ENCODE measurements at places on chromosomes 1 and 21.
A peak's percentile ranks its signal among the peaks of the same experiment; 100 is the strongest.

DNA sequence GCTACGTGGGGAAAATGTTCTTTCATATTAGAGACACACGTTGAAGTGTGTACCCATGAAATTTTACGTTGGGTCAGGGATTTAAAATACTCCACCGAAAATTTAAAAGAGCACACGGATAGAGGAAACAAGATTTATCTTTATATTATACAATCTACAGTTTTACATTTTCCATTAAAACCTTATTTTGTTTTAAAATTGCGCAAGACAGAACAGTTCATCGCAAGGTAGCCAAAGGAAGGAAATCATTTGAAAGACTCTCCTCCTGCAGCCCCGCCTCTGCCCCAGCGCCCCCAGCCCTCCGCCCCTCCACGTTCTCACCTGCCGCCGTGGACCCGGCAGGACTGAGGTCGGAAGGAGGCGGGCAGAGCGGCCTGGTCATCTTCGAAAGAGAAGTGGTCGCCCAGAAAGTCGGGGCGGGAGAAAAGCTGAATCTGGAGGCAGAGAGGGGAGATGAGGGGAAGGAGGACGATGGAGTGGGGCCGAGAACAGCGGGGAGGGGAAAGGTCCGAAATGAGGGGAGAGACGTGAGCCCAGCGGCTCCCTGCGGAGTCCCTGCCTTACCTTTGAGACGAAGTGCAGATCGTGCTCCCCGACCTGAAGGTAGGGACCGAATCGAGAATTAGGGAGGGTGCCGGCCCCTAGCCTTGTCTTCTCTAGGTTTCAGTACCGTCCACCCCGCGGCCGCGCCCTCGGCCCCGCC, 18.0 kb downstream of the CRYBG2 start:
- DNase-seq = no peak

GRCh38 chr1:3632298-3632697, 7.5 kb downstream of the TPRG1L start:
- no peak for DNase-seq

DNA sequence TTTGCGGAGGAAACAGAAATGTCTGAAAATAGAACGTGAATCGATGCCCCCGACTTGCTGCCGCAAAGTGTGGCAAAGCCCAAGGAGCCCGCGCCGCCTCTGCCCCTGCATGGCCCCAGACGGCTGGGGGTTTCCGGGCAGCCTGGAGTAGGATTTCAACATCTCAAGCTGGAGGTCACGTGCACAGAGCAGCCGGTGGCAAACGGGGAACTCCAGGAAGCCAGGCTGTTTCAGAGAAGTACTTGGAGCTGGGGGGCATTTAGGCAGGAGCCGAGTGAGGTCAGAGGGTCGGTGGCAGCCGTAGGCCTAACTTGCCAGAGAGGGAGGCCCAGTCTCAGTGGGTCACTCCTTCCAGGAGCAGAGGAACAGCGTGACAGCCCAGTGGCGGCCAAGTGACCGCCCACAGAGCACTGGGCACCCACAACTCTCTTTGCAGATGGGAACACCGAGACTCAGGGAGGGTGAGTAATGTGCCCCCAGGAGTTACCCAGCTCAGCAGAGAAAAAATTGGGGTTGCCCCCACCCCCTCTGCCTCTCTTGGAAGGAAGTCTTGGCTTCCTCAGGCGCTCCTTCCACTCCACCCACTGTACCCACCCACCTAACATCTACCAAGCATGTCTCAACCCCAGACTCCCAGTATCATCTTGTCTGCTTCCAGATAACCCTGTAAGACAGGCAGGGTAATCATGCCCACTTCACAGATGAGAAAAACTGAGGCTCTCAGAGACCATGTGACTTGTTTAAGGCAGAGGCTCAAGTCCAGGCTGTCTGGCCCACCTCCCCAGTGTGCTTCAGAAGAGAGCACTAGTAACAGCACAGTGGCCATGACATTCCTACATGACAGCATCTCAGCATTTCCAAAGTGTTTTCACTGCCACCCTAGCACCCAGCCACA, 179.4 kb downstream of the HIVEP3 start:
- peak; percentile 78 for DNase-seq

GRCh38 chr1:159067699-159068621, 8.6 kb downstream of the AIM2 start:
- DNase-seq = no peak

- no peak for DNase-seq
These were observed 112.0 kb downstream of the BARHL2 start for GRCh38 chr1:90605070-90605469.

- DNase-seq = no peak
These were observed 42.2 kb upstream of the C1orf105 start for GRCh38 chr1:172378109-172378760.

- DNase-seq = no peak
These were observed 4.7 kb downstream of the CELSR2 start for GRCh38 chr1:109253803-109254620.

GRCh38 chr1:50261951-50262350, 153.2 kb downstream of the ELAVL4 start:
- no peak for DNase-seq

DNA sequence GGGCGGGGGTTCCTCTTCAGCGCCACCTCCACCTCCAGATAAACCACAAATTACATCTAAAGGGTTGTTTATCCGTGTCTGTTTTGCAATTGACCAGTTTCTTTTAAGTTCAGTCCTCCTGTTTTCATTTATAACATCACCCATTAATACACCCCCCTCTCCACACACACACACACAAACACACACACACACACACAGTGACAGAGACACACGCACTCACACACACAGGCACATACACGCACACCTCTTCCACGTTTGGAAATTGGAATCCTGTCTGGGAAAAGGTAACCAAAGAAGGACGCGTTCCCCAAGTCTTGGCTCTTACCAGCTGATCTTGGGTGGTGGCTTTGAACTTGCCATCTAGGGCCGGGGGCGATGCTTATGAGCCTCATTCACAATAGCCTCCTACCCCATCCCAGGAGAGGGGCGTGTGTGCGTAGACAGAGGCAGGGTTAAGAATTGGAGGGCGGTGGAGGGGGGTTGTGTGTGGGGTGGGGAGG, 442 bp upstream of the CSMD2 start:
- DNase-seq = peak; percentile 56

GRCh38 chr1:1290238-1290731, 10.0 kb downstream of the SCNN1D start:
- peak; percentile 41 for DNase-seq

GRCh38 chr1:211710566-211711314, 35.3 kb upstream of the NEK2 start:
- no peak for DNase-seq

- DNase-seq = no peak
These were observed 27.5 kb downstream of the FRRS1 start for GRCh38 chr1:99738858-99739465.

- DNase-seq = no peak
These were observed 30.5 kb downstream of the HEYL start for GRCh38 chr1:39608921-39609320.

DNA sequence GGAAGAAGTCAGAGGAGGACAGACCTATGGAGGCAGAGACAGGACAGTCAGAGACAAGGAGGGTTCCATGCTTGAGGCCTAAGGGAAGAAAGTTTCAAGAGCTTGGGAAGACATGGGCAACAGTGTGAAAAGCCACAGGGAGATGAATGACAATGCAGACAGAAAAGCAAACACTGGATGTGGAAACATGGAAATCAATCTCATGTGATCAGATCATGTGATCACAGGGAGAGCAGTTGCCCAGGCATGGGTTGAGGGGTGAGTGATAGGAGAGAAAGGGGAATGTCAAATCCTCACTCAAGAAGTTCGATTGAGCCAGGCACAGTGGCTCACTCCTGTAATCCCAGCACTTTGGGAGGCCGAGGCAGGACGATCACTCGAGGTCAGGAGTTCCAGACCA, 17.2 kb downstream of the PTAFR start:
- no peak for DNase-seq

GRCh38 chr1:3577300-3577699, 34.0 kb downstream of the MEGF6 start:
- DNase-seq = no peak

- no peak for DNase-seq
These were observed 64.0 kb downstream of the OLIG1 start for GRCh38 chr21:33133892-33134291.

DNA sequence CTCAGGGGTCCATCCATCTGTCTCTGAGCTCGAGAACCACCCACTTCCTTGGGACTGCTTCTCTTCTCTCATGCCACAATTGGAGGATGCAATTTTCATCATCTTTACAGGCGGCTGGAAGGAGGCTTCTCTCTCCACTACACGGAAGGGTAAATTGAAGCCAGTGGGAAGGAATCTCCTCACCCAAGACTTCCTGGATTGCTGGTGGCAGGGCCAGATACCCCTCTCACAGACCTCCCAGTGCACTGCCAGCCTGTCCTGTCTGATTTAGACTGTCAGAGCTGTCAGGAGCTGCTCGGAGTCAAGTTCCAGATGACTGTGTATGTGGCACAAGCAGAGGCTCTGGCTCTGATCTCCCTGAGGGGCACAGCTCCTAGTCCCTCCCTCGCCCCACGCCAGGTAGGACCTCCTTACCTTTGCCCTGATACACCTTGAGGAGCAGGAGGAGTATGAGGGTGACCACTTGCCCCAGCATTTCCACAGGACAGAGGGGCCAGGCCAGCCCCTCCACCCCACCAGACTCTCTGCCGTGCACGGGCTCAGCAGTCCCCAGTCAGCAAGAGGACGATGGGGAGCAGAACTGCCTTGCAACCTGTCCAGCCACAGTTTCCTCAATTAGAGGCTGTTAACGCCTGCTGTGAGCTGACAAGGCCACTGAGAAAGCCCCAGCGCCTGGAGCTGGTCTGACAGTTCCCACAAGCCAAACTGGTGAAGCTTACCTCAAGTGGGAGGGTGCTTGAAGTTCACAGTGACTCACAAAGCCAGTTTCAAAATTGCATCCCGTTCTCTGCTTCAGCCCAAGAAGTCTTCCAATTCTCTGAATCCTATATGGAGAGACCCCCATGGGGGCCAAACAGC, at the start of gene CD244:
CD244 (minus strand) TSS at position 685 of the 858 bp plus-strand sequence; CDS start at position 475, 210 bp downstream.
- no peak for DNase-seq

DNA sequence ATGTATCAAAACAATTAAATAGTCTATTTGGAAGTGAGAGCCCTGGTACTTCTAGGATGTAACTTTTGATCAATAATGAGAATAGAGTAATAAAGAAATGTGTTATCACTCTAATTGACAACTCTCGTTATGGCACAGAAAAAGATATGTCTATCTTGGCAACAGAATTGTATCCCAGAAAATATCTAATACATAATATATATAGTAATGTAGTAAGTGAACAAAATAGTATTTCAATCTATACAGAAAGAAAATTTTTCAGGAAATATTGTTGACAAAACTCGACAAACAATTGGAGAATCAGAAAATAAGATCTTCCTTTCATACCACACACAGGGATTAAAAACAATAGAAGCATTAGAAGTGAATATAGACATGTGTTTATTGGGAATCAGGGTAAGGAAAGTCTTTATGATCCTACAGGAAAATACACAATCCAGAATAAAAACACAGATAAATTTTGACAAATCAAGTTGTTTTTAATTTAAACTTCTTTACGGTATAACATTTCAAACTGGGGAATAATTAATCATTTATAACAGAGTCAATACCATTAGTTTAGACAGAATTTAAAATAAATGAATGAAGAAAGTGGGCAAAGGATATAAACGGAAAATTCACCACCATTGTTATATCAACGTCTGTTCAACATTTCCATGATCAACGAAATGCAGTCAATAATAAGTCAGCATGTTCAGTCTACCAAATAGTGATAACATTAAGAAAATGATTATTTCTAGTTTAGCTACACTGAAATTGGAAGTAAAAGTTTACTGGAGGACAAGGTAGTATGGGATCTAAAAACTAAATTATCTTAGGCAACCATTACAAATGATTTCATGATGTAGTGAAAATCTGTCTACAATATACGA, 1526.5 kb upstream of the TPTE start:
- no peak for DNase-seq

- DNase-seq = no peak
These were observed 568 bp downstream of the TRIM45 start for GRCh38 chr1:117120774-117121588.

DNA sequence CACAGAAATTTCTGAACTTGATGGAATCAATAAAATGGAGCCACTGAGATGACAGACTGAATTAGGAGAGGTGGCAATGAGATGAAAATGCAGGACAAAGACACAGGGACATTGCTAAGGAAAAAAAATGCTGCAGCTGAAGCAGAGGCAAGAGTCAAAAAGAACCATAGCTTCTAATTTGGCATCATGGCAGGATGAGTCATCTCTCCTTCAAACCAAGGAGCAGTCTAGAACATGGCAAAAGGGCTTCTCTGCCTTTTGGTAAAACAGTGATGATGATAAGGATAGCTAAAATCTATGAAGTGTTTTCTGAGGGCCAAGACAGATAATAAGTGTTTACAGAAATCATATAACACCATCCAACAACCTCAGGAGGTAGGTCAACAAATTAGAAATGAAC, 16.8 kb downstream of the SLC19A2 start:
- no peak for DNase-seq

DNA sequence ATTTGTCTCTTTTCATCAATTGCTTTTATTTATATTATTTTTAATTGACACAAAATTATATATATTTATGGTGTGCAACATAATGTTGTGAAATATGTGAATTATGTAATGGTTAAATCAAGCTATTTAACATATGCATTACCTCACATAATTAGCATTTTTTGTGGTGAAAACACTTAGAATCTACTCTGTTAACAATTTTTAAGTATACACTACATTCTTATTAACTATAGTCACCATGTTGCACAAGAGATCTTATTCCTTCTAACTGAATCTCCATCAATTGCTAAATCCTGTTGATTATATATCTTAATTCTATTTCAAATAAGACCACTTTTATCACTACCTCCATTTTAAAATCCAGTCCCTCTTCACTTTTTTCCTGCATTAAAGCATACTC, 42.5 kb downstream of the PLPPR5 start:
- peak; percentile 83 for DNase-seq

DNA sequence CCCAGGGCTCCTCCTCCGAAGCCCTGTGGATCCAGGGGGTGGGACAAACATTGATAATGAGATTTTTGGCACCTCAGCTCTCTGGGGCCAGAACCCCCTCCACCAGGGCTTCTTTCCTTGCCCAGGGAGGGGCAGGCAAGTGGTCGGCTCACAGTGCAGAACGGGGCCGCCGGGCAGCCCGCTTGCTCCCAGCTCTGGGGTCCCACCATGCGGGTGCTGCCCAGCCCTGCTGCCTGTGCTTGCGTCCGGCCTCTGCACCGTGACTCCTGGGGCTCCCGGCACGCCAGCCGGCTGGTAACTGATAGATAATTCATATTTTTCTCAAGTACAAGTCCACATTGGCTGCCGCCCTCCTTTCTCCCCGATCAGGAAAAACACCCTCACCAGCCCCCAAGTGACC, 42.0 kb upstream of the CCDC27 start:
- no peak for DNase-seq

GRCh38 chr1:7567376-7567775, 203.7 kb upstream of the VAMP3 start:
- no peak for DNase-seq

DNA sequence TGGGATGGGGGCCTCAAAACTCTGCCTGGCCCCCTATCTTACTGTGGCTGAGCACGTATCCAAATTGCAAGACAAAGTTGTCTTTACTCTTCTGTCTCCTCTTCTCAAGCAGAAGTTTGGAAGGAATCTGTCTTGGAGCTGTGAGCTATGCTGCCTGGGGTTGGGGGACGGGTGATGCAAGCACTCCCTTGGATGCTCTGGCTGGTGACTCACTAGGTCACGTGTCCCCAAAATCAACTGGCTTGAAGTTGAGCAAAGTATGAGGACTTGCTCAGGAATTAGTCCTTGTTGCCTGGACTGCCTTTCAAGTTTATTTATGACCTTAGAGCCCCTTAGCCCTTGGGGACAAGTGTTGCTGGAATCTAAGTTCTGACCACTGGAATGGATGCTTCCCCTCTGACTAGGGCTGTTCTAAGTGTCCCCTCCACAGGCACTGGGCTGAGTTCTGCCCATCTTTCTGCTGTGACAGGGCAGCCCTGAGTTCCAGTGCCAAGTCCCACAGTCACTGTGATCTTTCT, 269.5 kb downstream of the HHAT start:
- peak; percentile 98 for DNase-seq
